Activated CD8-positive, alpha-beta memory T cell treated with anti-CD3 and anti-CD28 coated beads, Interleukin-2, amount 50 U/mL, for 48 hours (primary cell): ENCODE measurements at places on chromosomes 3 and 15.

DNA sequence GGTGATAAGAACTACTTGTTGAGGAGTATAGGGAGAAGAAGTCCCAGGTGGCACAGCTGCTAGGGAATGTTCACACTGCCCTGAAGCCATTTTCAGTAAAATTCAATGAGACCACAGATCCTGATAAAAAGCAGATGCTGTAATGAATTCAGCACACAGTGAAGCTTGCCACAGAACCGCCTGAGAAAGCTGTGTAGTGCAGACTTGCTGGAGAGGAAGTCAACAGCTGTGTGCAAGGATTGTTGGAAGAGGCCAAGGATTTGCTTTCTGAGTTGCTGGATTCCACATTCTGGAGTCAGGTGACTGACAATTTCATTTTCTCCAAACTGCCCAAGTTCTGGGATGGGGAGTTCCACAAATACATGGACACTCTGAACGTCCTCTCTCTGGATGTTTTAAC lies 70.9 kb downstream of the ANP32A start:
- no peak for DNase-seq

- no peak for DNase-seq
Measured at GRCh38 chr3:159416856-159417255, 571.8 kb upstream of the IL12A start.

DNA sequence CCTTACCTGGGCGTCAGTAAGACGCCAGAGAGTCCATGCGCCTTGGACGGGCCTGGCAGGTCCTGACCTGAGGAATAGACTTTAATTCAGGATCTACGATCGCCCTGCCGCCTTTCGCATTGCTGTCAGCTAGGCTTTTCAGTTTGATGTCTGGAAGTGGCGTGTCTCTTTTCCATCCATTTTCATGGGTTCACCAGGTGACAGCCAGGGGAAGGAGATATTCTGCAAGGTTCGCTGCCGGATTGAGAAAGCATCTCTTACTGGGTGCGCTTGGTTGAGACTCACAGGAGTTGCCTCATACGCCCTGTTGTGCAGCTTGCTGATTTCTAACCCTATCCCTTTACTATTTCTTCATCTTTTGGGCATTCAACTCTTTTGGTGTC lies 7.4 kb downstream of the EPHA3 start:
- DNase-seq: no peak

DNA sequence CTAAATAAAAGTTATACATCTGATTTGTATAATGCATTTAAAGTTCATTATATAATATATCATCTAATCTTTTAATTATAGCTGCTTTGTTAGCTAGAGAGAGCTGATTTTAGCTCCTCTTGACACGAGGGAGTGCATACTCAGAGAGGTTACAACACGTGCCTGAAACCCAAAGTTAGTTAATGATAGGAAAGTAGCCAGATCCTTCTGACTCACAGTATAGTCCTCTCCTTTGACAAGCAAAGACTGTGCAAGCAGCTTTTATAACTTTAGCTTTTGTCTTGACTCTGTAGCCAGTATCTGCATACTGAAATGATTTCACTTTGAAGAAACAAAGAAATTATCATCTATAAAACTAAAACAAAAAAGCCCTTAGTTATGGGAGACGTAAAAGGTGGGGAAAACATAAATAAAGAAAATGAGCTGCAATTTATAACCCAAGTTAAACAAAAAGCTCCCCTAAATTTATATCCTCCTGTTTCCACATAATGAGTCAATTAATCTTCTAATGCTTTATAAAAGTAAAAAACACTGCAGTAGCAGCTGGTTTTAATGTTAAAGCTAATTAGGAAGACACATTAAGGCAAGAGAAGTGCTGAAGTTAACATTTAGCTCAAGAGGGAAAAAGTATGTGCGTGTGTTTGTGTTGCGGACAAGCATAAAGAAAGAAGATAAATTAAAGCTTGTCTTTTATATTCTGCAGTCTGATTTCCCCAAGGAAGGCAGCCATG lies 13.1 kb downstream of the GABRR3 start:
- no peak for DNase-seq

DNA sequence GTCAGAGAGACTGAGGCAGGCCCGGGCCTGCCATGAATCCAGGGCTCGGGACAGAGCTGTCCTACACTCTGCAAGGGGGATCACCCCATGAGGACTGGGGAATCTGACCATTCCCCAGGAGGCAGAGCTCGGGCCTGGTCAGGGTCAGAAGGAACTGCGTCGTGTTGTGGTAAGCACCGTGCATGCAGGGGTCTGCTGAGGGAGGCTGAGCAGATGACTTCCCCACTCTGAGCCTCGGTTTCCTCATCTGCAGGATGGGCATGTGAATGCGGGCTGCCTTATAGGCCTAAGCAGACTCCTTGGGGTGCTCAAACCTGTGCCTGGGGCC lies 61.6 kb upstream of the IQSEC1 start:
- DNase-seq: no peak

DNA sequence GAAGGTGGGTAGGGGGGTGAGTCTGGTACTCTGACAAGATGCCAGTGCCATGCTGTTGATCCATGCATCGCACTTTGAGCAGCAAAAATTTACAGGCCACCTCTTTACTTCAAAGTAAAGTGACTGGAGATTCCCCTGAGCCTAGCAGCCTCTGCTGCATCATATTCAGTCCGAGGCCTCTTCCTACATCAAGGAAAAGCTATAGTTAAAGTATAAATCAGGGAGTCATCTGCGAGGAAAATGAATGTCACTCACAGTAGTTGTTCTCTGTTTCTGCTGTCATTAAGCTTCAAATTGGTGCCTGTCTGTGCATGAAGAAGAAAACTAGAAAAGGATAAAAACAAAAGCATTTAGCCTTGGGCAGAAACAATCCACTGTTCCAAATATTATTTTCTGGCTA lies 706.2 kb downstream of the TBL1XR1 start:
- DNase-seq: no peak

DNA sequence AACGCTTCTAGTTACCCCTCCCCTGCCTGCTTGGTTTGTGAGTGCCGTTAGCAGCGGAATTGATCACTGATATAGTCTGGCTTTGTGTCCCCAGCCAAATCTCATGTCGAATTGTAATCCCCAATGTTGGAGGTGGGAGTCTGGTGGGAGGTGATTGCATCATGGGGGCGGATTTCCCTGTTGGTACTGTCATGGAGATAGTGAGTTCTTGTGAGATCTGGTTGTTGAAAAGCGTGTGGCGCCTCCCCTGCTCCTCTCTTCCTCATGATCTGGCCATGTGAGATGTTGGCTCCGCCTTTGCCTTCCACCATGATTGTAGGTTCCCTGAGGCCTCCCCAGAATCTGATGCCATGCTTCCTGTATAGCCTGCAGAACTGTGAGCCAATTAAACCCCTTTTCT lies 47.3 kb upstream of the PGPEP1L start:
- no peak for DNase-seq

GRCh38 chr3:133475245-133476010 lies 75.6 kb downstream of the BFSP2 start:
- no peak for DNase-seq

DNA sequence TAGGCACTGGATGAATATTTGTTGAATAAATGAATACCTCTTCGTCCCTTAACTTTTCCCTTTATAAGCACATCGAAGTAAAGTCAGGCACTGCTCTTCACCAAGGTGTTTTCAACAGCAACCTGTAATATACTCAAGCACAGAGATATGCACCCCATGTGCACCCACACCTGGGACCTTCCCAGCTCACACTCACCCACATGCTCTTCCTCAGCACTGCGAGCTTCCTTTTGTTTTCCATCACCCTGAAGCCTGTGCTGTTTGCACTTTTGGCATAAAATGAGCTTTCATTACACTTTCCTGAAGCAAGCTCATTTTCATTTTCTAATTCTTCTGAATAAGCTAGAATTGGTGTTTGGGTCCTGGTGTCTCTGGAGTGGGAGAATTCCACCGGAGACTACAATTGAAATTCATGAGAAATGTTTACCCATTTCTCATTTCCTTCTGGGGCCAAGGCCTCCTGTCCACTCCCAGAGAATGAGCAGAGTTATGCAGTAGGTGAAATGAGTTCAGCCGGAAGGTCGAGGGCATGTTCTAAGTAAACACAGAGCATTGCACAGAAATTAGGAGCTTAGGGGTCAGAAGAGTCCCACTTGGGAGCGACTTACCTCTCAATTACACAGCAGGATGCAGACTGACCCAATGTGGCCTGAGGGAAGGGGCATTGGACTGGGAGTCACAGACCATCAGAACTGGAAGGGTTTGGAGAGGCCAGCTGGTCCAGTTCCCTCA lies 15.0 kb downstream of the MASP1 start:
- no peak for DNase-seq

GRCh38 chr3:61114316-61114953 lies 136.8 kb downstream of the FHIT start:
- no peak for DNase-seq

DNA sequence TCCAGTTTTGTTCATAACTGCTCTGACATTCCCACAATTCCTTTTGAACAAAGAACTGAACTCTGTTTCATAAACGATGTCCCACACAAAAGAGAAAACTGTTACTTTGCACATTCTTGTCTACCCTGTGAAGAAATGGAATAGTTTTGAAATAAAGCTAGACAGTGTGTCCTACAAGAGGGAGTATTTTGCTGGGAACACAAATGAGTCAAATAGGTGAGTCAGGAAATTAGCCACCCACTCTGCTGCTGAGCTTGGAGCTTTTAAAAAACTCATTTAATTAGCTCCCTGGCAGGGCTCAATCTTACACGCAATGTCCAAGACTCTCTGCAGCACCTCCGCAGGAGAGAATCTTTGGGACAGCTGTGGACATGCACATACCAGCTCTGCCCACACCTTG lies 193.4 kb downstream of the SLC9A9 start:
- DNase-seq: no peak

- no peak for DNase-seq
Measured at GRCh38 chr3:129595544-129596193, 10.8 kb downstream of the PLXND1 start.

DNA sequence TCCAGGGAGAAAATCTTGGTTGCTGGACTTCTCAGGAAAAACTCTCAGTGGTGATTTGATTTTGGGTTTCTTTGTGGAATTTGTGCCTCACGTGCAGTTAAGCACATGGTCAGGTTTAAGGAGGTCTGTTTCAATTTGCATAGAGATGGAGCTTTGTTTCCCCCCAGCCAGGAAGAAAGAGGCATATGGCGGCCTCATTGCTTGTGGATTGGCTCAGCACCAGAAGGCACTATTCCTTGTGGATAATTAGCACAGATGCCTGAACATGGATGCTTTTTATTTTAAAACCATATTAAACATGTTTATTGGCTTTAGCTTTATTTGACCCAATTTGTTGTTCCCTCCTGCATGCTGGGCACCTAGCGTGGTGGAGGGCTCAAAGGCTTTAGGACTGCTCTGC lies 125.1 kb upstream of the RGMA start:
- no peak for DNase-seq

GRCh38 chr3:36124118-36124796 lies 256.0 kb upstream of the STAC start:
- DNase-seq: no peak
